ENCODE measurements at places on chromosomes 3 and 15.

GRCh38 chr3:168884353-168884903 lies 779.1 kb downstream of the MECOM start:
- no peak for DNase-seq

DNA sequence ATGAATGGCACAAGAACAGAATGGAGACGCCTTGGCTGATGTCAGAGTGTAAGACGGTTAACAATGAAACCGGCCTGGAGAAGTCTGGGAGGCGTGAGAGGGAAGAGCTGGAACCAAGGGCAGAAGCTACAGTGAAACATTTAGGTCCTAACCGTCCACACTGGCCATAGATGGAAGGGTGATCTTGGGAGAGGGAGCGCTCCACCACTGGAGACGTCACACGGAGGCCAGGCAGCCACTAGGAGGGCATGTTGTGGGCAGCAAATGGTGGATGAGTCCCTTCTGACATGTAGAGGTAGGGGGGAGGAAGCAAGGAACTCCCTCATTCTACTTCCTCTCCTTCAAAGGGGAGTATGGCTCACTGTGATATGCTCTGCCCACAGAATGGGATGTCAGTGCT lies 23.8 kb downstream of the FEM1B start:
- DNase-seq, result no peak

DNA sequence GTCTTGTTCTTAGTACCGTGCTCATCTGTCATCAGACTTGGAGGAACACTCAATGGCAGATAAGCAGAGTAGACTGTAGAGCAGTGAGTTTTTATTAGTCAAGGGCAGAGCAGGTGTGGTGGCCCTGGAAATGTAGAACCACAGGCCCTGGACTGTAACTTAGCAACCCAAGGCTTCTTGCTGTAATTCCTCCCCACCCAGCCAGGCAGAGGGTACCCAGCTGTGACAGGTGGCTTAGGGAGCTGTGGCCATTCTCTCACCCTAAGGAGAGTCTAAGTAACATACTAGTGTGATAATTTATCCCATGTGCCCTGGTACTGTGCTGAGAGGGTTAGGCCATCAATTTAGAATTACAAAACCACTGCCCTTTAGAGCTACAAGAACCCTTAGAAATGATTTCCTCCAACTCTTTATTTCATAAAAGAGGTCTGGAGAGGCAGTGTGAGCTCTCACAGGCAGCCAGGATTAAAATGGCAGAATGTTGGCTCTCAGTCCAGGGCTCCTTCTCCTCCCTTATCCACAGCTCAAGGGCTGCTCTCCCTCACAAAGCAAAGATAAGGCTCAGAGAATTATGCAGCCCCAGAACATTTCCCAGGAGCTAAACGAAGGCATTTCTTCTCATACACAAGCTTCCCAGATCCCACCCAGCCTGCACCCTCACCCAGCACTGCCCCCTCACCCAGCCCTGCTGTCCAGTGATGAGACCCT lies 3.0 kb downstream of the POMGNT2 start:
- DNase-seq, result no peak

DNA sequence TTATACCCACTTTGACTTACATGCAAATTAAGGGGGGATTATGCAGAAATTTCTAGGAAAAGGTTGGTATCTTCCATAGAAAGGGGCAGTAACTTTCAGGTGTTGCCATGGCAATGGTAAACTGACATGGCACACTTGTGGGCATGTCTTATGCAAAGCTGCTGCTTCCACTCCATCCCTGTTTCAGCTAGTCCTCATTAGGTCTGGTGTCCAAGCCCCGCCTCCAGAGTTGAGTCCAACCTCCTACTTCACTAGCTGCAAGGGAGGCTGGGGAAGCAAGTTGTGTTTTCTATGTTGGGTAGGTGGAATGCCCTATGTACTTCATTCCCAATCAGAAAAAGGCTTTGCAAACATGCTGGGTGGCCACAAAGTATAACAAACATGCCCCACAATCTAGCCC lies 14.7 kb upstream of the KLHL40 start:
- no peak for DNase-seq

- no peak for DNase-seq
Observed at GRCh38 chr3:122074621-122075265, 19.6 kb downstream of the CD86 start.

GRCh38 chr3:181917027-181917426 lies 205.3 kb downstream of the SOX2 start:
- no peak for DNase-seq

DNA sequence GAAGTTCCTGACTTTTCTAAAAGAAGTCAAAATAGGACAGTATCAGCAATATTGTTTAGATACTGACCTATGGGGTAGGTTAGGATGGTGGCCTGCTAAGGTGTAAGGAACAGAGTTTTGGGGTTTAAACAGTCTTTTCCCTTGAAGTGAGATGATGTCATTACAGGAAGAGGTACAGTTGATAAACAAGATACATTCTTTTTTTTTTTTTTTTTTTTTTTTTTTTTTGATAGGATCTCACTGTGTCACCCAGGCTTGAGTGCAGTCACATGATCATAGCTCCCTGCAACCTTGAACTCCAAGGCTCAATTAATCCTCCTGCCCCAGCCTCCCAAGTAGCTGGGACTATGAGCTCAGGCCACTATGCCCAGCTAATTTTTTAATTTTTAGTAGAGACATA lies 33.3 kb downstream of the SLC25A36 start:
- no peak for DNase-seq

DNA sequence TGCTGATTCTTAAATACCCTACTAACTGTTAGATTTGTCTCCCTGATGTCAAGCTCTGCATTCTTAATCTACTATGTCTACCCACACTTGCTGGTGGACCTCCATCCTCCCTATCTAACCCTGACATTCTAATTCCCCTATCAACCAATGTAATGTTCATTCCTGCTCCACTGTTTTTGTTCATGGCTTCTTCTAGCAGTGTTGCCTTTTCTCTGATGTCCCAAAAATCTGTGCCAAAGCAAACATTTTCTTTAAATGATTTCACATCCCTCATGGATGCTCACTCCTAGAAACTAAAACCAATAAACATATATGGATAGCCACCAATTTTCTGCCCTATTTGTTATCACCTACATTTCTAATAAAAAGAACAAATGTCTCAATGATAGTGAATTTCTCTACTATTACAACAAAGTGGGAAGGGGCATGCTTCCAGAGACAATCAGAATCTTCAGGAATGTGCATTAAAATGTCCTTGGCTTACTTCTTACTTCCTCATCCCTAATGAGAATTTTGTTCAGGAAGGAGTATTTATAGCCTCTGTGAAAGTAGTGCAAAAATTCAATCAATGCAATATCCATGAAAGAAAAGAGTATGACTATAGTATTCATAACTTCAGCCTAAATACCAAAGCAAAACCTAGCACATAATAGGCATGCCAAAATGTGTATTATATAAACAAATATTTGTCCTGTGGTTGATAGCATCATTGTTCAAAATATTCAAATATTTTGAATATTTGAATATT lies 273.3 kb downstream of the ZNF385D start:
- no peak for DNase-seq

DNA sequence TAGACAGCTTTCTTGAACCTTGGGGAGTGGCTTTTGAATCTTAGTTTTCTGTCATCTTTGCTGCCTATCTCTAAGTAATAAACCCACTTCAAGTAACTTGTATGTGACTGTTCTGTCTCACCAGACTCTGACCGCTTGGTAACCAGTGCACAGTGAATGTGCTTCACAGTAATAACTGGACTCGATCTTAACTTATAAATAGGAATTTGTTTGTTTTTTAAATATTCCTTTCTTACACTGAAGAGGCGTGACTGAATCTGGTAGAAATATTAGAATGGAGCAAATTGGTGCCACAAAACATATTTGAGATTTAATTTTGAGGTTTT lies 318.0 kb downstream of the GBE1 start:
- no peak for DNase-seq

GRCh38 chr3:177647341-177647740 lies 450.1 kb upstream of the TBL1XR1 start:
- DNase-seq, result no peak

DNA sequence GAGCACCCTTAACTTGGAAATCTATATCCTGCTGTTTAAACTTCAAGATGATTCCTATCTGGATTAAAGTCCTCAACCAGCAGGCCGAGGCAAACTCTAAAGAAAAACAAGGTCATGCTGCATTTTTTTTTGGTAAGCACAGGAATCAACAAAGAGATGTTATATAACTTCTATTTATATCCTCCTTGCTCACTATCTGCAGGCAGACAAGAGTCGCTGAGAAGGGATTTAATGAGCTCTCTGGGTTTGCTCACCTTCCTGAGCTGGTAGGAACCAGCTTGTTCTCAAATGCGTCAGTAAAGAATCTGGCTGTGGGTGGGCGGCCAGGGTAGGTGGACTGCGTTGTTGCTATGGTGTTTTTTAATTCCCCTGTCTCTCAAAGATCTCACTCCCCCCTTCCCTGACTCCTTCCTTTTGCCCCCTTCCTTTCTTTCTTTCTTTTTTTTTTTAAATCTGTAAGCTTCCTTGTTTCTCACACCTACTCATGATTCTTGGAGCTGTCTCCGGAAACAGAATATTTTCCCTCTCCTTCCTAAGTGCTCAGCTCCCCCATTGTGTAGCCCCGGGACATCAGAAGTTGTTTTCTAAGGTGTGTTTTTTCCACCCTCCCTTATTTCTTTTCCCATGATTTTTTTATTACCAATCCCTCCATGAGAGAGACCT lies 228.8 kb upstream of the BHLHE40 start:
- DNase-seq, result peak; percentile 40

DNA sequence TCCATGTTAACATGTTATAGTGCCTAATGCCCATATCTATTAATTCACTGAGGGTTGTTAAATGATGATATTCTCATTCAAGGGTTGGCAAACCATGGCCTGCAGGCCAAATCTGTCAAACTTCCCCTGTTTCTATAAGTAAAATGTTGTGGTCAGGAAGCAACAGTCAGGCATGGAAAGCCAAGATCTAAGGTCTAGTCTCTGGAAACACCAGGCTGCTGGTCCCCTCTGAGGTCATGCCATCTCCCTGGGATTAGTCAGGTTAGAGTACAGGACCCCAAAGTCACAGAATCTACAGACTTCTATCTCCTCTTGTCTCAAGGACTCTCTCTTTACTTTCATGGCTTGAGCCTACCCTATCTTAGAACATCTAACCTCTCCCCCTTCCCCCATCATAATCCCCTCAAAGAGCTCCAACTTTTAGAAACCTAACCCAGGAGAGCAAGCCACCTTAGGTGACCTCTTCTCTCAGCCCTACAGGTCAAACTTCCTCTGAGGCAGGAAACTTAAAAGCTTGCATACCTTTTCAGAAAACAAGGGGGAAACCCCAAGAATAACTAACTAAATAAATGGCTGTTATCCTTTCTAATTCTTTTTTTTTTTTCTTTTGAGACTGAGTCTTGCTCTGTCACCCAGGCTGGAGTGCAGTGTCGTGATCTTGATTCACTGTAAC lies 15.3 kb upstream of the HERC1 start:
- no peak for DNase-seq

DNA sequence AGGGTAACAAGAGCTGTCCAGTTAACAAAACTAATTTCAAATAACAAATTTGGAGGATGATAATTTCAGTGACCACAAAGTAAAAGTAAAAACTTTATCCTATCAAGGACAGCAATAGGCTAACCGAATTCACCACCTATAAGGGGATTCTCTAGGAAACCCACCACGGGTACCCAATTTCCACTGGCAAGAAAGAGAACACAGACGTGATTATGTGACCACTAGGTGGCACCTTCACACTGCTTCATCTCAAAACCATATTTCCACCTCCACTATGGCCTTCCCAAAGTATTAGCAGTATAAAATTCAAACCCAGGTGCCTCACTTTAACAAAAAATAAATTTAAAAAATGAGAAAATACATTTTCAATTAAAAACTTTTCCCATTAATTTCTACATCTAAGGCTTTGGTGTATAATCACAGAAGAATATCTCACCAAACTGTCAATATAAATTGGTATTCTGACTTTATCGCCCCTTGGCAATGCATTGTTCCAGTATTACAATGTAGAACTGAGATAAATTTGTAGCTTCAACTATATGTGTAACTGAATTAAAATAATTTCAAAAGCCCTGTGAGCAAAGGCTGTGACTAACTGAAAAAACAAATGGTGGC lies 96.5 kb downstream of the FSIP1 start:
- DNase-seq, result peak; percentile 16

DNA sequence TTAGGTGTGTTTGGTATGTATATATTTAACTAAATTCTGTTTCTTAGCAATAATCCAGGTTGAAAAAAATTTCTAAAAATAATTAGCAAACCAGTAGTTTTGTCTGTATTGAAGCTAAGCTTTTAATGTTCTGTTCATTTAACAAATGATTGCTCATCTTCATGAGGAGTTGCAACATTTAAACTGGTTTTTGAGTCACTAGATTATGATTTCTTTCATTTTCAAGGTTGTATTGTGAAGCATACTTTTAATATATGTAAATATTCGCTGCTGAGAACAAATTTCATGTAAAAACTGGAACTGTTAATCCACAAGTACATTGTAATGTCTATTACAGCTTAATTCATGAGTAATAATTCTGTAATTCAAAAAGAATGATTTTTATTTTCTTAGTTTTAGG lies 192.7 kb downstream of the MBNL1 start:
- no peak for DNase-seq

DNA sequence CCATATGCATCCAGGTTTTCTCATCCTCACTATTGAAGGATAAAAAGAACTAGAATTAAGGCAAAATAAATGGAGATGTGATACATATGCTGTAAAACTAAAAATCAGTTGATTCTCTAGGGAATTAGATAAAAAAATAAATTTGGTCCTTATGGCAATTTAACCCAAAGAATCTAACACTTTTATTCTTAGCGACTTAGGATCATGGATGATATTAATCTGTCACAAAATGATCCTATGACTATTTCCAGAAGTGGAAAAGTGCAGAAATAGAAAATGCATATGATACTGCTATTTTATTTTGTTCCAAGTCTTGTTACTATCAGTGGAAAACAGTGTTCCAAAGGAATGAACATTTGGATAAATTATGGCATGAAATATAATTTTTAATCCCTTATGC lies 746.3 kb downstream of the ROBO2 start:
- DNase-seq, result no peak

- DNase-seq, result no peak
Observed at GRCh38 chr3:162224746-162225145, 728.1 kb downstream of the OTOL1 start.

DNA sequence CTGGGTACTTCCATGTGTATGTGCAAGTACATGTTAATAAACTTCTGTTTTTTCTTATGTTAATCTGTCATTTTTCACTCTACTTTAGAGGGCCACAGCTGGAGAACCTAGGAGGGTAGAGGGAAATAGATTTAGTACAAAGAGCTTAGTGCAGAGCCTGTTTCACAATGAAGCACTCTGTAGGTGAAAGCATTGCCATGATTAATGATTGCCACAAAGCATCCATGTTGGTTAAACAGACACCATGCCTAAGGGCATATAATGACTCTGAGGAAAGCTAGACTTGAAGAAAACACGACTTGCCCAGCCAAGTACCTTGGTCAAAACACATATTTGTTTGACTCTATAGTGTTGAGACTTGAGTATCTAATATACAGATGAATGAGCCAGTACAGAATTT lies 338.4 kb downstream of the FHIT start:
- no peak for DNase-seq

- no peak for DNase-seq
Observed at GRCh38 chr15:29749365-29750086, 72.7 kb downstream of the TJP1 start.

Data from anterior cingulate cortex (tissue), 58 donors.